ENCODE measurements at places on chromosomes 13 and 19. TPM values are rescaled to one million over a fixed set of nuclear protein-coding genes. Genes with fewer than 3 reads are reported as not detected.

DNA sequence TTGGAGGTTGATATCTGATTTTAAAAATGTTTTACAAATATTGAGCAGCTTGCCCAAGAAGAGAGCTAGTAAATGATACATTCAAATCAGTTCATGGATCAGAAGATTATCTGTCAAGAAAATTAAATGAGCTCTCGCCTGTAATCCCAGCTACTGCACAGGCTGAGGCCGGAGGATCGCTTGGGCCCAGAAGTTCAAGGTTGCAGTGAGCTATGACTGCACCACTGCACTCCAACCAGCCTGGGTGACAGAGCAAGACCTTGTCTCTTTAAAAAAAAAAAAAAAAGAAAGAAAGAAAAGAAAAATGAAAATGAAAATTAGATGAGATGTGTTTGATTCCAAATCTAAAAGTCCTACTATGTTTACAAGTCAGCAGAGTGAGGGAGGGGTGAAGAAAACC lies 2.4 kb downstream of the SPART start:
- H3K4me3 ChIP-seq: peak overlapping the region; percentile 43
- DNase-seq: no peak
- H3K27me3 ChIP-seq: no peaks in the 10 kb centered on the region
- no peak overlapping the region for H3K27ac ChIP-seq
- peaks cover 24% of the 10 kb centered on the region for H3K4me1 ChIP-seq
- H3K36me3 ChIP-seq: no peaks in the 10 kb centered on the region

- H3K27ac ChIP-seq: peak within 1 kb of the TSS; percentile 95
- H3K27me3 ChIP-seq: no peaks in the 10 kb centered on the region
- H3K4me3 ChIP-seq: peak within 1 kb of the TSS; percentile 99
- DNase-seq: no peak
Measured at GRCh38 chr13:27171244-27171826, at the start of gene USP12. TSS of gene USP12 (minus strand) at chr13:27171811. CDS start at chr13:27171639, 172 bp downstream.

DNA sequence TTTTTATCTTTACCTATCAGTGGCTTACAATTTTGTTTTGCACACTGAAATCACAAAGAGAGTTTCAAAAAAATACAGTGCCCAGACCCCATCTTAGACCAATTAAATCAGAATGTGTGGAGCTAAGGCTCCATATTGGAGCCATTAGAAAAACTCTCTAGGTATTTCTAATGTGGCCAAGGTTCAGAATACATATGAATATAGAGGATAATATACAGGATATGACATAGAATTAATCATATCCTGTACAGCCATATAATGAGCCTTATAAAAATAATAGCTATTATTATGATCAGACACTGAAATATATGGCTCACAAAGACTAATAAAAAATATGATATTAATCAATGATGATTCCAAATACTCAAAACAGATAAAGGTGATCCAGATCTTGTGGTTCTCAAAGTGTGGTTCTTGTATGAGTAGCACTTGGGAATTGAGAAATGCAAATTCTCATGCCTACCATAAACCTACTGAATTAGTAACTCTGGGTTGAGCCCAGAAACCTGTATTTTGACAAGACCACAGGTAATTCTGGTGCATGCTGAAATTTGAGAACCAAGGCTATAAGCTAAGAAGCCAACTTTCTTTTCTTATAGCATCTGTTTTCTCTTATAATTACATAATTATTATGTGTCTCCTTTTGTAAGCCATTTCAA lies 408.0 kb downstream of the DIAPH3 start:
- no peaks in the 10 kb centered on the region for H3K36me3 ChIP-seq
- no peak for DNase-seq
- no peaks in the 10 kb centered on the region for H3K27me3 ChIP-seq
- no peaks in the 10 kb centered on the region for H3K4me1 ChIP-seq
- no peak overlapping the region for H3K27ac ChIP-seq
- no peak overlapping the region for H3K4me3 ChIP-seq

- H3K4me1 ChIP-seq: no peaks in the 10 kb centered on the region
- H3K27ac ChIP-seq: no peak overlapping the region
- no peak overlapping the region for H3K4me3 ChIP-seq
- H3K36me3 ChIP-seq: no peaks in the 10 kb centered on the region
- no peaks in the 10 kb centered on the region for H3K27me3 ChIP-seq
- DNase-seq: no peak
Measured at GRCh38 chr13:74438901-74439300, 304.7 kb upstream of the KLF12 start.

DNA sequence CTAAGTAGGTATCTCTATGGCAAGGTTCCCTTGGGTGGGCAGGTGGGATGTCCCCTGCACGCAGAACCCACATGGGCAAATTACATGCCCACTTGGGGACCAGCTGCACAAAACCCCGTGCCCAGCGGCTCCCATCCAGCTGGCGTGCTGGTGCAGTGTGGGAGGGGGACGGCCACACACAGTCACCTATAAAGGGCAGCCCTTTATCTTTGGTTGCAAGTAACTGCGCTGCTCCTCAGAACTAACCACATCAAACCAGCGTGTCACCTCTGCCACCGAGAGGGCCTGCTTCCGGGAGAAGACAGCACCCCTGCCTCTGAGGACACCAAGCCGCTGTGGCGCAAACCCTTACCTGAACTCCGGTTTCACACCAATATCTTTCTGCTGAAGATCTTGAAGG lies 32.2 kb downstream of the ANKRD27 start:
- H3K36me3 ChIP-seq: peaks cover 71% of the 10 kb centered on the region
- peak overlapping the region; percentile 49 for H3K4me3 ChIP-seq
- no peaks in the 10 kb centered on the region for H3K27me3 ChIP-seq
- peak; percentile 89 for DNase-seq
- peak overlapping the region; percentile 89 for H3K27ac ChIP-seq
- H3K4me1 ChIP-seq: peaks cover 50% of the 10 kb centered on the region

- no peak overlapping the region for H3K27ac ChIP-seq
- DNase-seq: no peak
- no peaks in the 10 kb centered on the region for H3K27me3 ChIP-seq
- H3K4me1 ChIP-seq: no peaks in the 10 kb centered on the region
Measured at GRCh38 chr13:71430681-71431080, 436.3 kb downstream of the DACH1 start.

- peaks cover 24% of the 10 kb centered on the region for H3K4me1 ChIP-seq
- H3K27ac ChIP-seq: no peak overlapping the region
- no peaks in the 10 kb centered on the region for H3K36me3 ChIP-seq
- no peak for DNase-seq
Measured at GRCh38 chr19:38547421-38547820, 70.3 kb downstream of the MAP4K1 start.

GRCh38 chr19:28949535-28949934 lies 263.4 kb downstream of the UQCRFS1 start:
- no peak overlapping the region for H3K27ac ChIP-seq
- no peak overlapping the region for H3K4me3 ChIP-seq
- DNase-seq: no peak
- H3K4me1 ChIP-seq: no peaks in the 10 kb centered on the region
- H3K27me3 ChIP-seq: no peaks in the 10 kb centered on the region

DNA sequence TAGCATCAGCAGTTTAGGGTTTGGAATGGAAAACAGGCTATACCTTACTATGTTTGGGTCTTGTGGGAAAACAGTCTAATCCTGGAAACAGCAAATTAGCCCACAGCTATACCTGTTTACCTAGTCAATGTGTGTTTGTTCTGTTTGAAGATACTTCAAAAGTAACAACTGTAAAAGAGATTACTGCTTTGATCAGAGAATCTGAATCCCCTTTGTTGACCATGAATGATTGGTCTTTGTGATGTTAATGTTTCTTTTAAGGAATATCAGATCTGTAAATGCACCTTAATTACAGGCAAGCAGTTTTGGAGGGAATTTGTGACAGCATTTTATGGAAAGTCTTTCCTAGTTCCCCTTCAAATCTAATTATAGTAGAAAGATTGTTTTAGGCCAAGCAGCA lies 20.7 kb upstream of the KLF5 start:
- peaks cover 2% of the 10 kb centered on the region for H3K27me3 ChIP-seq
- no peaks in the 10 kb centered on the region for H3K36me3 ChIP-seq
- H3K4me3 ChIP-seq: no peak overlapping the region

DNA sequence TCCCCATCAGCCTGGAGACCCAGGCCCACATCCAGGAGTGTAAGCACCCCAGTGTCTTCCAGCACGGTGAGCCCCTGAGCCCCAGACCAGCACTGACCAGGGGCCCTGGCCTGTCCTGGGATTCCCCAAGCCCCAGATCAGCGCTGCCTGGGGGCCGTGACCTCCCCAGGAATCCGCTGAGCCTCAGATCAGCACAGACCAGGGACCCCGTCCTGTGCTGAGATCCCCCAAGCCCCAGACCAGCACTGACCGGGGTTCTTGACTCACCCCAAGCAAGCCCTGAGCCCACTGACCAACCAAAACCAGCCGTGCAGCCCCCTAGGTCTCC lies 5.7 kb downstream of the MCOLN1 start:
- H3K27me3 ChIP-seq: no peaks in the 10 kb centered on the region
- H3K27ac ChIP-seq: no peak overlapping the region
- H3K4me3 ChIP-seq: no peak overlapping the region
- DNase-seq: no peak
- peaks cover 5% of the 10 kb centered on the region for H3K4me1 ChIP-seq

- no peaks in the 10 kb centered on the region for H3K27me3 ChIP-seq
- H3K4me3 ChIP-seq: no peak overlapping the region
- no peaks in the 10 kb centered on the region for H3K36me3 ChIP-seq
- H3K27ac ChIP-seq: no peak overlapping the region
- peaks cover 4% of the 10 kb centered on the region for H3K4me1 ChIP-seq
Measured at GRCh38 chr13:100473501-100474044, 115.0 kb downstream of the GGACT start.

GRCh38 chr19:29400917-29401711 lies 124.7 kb upstream of the VSTM2B start:
- no peaks in the 10 kb centered on the region for H3K36me3 ChIP-seq
- no peak for DNase-seq
- no peaks in the 10 kb centered on the region for H3K4me1 ChIP-seq
- no peak overlapping the region for H3K4me3 ChIP-seq

GRCh38 chr13:46378411-46378810 lies 8.6 kb downstream of the RUBCNL start:
- no peaks in the 10 kb centered on the region for H3K36me3 ChIP-seq
- H3K4me3 ChIP-seq: no peak overlapping the region
- H3K27me3 ChIP-seq: peaks cover 9% of the 10 kb centered on the region
- H3K4me1 ChIP-seq: no peaks in the 10 kb centered on the region

The TJP3 gene
- 1.3 TPM for total RNA-seq

The TNFRSF19 gene
- total RNA-seq: not detected

The UBXN6 gene
- 34.1 TPM for total RNA-seq

The IRGC gene
- total RNA-seq: not detected

The SIGLEC14 gene
- not detected for total RNA-seq

The GPR12 gene
- not detected for total RNA-seq

The CEACAM8 gene
- not detected for total RNA-seq

The SLC46A3 gene
- total RNA-seq: 10.9 TPM

The PCDH8 gene
- total RNA-seq: not detected

The KLK4 gene
- total RNA-seq: not detected

Data from activated CD8-positive, alpha-beta T cell treated with anti-CD3 and anti-CD28 coated beads, Interleukin-2, amount 10 ng/mL, durations not matched to agents 7 days and 5 days (primary cell).